Right renal pelvis (tissue), 4 donors: ENCODE measurements at places on chromosomes 3 and 15. TPM values are rescaled to one million over a fixed set of nuclear protein-coding genes. Genes with fewer than 3 reads are reported as not detected.

The C2CD4A gene
- 0.38 TPM for polyA plus RNA-seq

The STRIT1 gene
- polyA plus RNA-seq = 3.3 TPM

The CD80 gene
- polyA plus RNA-seq = 0.13 TPM

The RHOV gene
- 1.8 TPM for polyA plus RNA-seq

The ABTB1 gene
- 17.9 TPM for polyA plus RNA-seq

The LIPC gene
- polyA plus RNA-seq = 21.8 TPM

The RBP2 gene
- polyA plus RNA-seq = 0.13 TPM

The SNTN gene
- not detected for polyA plus RNA-seq
